ENCODE measurements at places on chromosomes 12 and 14.

DNA sequence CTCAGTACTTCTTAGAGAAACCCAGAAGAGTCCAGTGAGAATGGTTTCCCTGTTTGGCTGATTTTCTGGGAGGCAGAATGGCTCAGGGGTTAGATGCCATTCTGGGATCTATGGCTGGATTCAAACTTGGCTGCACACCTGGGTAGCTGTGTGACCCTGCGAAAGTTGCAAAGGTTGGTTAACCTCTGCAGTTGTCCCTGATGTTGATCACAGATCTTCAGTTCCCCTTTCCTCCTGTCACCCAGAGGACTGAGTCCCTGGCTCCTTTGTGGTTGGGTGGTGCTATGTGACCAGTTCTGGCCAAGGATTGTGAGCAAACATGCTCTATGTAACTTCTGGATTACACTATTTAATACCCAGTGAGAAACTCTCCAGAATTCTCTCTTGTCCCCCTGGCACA, 418.0 kb downstream of the RGS6 start:
- DNase-seq, result no peak

DNA sequence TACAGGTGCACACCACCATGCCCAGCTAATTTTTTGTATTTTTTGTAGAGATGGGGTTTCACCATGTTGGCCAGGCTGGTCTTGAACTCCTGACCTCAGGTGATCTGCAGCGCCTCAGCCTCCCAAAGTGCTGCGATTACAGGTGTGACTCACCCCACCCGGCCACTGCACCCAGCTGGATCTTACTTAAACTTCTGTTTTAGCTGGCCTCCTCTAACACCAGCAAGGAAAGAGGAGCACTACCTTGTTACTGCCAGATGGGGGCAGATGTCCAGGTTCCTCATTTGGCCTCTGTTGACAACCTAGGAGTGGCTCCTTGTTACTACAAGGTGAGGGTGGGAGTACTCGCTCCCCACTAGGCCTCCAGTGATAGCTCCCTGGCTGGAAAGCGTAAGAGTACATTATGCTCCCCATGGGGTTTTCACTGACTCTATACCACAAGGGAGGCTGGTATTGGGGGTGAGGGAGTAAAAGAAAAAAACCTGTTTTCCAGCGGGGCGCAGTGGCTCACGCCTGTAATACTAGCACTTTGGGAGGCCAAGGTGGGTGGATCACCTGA, 13.2 kb upstream of the ARF6 start:
- peak; percentile 46 for DNase-seq

DNA sequence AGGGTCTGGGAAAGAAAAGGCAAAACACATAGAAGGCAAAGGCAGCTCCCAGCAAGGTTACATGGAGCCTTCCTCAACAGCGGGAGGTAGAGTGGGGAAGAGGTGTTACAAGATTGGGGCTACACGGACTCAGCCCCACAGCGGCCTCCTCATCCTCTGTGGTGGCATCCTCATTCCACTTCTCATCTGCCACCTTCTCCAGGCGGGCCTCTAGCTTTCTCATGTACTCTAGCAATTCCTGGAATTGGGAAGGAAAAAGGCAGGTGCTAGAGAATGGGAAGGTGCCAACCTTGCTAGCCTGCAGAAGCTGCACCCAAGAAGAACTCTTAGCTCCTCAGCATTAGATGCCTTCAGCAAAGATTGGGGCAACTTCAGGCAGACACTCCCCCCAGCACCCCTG, 13.2 kb downstream of the CALCOCO1 start:
- no peak for DNase-seq

DNA sequence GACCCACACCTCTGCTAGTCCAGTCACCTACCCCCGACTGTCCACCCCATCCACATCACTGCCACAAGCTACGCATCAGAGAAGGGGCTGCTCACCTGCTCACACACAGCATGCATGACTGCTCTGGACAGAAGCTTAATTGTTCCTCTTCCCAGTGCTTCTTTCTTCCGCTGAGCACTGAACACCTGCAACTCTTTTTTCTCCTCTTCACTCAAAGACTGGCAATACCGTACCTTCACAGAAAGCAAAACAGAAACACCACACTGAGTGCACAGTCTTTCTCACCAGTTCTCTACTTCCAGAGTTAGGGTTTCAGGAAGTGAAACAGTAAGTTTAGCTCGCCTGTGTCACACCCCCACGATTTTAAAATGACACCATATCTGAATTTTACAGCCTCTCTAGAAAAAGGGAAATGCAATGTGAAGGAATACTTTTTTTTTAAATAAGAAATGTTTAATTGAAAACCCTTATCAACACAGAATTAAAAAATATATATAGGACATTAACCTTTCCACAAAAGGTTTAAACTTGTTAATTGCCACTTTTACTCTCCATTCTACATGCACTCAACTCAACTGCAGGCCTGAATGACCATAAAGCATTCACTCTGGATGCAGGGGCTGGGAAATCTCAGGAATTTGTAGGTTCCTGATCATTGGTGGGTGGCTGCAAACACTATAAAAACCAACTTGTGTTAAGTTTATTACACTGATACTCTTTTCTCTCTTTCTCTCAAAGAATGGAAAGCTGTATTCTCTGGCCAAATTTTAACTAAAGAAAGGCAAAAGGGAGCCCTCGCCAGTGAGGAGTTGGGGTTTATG, 120.0 kb downstream of the PRICKLE1 start:
- no peak for DNase-seq

DNA sequence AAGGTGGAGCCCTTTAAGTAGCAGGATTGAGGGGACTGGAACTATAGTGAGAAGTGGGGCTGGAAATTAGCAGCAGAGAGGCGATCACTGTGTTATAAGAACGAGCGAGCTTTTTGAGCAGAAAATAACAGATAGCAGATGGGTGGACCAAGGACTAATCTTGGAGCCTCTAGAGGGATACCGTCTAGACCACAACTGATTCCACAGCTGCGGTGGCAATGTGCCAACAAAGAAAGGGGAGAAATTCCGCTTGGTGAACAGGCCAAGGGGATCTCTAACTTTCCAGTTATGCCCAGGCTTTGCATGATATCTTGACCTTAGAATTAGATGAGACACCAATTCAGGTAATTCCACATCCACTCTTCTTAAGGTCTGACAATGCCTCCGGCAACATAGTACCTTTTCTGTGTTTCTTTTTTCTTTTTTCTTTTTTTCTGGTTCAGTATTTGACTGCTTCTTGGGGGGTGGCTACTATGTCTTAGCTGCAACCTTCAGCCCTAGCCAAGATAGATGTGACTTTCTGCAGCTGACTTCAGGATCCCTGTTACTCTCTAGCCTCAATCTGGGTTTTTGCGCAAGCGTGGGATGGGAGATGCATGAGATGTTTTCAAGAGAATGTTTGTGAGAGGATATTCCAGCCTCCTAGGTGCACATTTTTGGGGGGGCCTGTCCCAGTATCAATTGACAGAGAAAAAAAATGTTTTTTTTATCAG, 143.4 kb upstream of the CPSF6 start:
- no peak for DNase-seq

GRCh38 chr14:28461389-28461788, 305.2 kb upstream of the FOXG1 start:
- DNase-seq, result no peak

- DNase-seq, result no peak
Measured at GRCh38 chr12:29133181-29133580, 15.9 kb upstream of the FAR2 start.

GRCh38 chr12:121748218-121748570, 35.6 kb downstream of the TMEM120B start:
- no peak for DNase-seq

- DNase-seq, result peak; percentile 94
Measured at GRCh38 chr14:102319351-102320032, at the start of gene ZNF839. ZNF839 (plus strand) TSS chr14:102319746; CDS start chr14:102319766, 20 bp downstream.

DNA sequence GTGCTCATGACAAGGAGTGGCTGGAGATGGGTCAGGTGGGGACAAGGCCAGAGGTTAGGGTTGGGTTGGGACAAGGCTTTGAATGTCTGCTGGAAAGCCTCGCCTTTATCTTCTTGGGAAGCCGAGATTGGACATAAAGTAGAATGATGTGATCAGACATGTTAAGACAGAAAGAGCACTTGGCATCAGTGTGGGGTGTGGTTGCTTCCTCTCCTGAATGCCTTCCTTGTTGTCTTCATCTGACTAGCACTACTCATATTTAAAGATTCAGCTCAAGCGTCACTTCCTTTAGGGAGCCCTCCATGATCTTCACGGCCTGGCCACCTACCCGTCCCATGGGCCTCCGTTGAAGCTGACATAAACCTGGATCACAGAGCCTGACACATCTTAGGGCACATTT, 14.8 kb upstream of the C12orf75 start:
- DNase-seq, result no peak

Measured in activated CD4-positive, alpha-beta T cell treated with anti-CD3 and anti-CD28 coated beads, Interleukin-2, amount 50 U/mL, for 1 hour (primary cell).